ENCODE measurements at places on chromosomes 4 and X.

DNA sequence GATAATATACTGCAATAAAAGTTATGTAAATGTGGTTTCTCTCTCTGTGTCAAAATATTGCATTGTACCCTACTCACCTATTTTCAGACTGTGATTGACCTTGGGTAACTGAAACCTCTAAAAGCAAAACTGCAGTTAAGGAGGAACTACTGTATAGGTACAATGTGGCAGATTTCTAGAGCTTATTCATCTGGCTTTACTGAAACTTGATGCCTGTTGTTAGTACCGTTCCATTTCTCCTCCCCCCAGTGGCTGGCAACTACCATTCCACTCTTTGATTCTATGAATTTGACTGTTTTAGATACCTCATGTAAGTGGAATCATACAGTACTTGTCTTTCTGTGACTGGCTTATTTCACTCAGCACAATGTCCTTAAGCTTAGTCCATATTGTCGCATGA, 61.9 kb downstream of the HOPX start:
- no peak for DNase-seq

DNA sequence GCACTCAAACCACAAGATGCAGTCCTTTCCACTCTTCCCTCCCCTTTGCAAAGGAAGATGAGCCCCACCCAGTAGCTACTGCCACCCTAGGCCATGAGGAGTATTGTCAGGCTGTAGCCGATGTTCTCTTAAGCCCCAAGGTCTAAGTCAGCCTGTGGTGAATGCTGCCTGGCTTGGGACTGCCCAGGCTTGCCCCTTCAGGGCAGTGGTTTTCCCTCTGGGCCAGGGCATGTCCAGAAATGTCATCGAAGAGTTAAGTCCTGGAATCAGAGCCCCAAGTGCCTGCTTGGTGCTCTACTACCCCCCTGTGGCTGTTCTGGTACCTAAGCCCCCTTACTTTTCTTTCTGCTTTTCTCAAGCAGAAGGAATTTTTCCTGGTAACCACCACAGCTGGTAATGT, 11.8 kb upstream of the PGK1 start:
- DNase-seq = no peak

GRCh38 chrX:9379697-9380551, 84.9 kb upstream of the TBL1X start:
- no peak for DNase-seq

DNA sequence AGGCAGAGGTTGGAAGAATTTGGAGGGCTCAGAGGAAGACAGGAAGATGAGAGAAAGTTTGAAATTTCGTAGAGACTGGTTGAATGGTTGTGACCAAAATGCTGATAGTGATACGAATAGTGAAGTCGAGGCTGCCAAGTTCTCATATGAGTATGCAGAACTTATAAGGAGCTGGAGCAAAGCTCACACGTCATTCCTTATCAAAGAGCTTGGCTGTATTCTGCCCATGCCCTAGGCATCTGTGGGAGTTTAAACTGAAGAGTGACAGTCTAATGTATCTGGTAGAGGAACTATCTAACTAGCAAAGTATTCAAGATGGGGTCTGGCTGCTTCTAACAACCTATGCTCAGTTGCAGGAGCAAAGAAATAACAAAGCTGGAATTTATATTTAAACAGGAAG, 102.1 kb downstream of the PCDH18 start:
- no peak for DNase-seq

DNA sequence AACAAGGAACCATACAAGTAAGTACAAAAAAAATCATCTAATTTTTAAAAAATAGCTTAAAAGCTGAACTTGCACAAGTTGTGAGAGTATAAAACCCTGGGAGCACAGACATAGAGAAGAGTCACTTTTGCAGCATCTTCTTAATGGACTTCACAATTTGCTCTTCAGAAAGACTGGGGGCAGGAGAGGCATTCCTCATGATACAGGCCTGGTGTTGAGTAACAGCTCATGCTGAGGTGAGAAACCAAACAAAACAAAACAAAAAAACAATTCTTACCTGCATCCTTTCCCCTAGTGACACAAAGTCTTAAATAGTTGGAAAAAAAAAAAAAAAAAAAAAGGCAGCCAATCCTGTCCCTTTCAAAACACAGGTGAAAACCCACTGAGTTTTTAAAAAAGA, 562.8 kb downstream of the FSTL5 start:
- no peak for DNase-seq

DNA sequence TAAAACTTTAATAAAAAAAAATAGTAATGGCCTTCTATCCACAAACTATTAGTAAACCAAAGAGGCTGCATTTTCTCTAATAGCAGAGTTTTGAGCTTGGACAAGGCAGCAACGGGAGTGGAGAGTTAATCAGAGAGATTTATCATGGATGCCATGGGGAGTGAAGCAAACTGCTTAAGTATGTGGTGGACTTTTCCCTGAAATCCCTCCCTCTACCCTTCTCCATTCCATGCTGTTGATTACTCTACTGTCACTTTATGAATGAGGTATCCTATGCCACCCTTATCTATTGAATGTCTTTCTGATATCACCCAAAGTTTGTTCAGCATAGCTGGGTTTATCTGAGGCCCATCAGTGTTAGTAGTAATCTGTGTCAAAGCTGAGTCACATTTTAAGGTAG, 335.6 kb upstream of the TRAM1L1 start:
- DNase-seq = no peak

DNA sequence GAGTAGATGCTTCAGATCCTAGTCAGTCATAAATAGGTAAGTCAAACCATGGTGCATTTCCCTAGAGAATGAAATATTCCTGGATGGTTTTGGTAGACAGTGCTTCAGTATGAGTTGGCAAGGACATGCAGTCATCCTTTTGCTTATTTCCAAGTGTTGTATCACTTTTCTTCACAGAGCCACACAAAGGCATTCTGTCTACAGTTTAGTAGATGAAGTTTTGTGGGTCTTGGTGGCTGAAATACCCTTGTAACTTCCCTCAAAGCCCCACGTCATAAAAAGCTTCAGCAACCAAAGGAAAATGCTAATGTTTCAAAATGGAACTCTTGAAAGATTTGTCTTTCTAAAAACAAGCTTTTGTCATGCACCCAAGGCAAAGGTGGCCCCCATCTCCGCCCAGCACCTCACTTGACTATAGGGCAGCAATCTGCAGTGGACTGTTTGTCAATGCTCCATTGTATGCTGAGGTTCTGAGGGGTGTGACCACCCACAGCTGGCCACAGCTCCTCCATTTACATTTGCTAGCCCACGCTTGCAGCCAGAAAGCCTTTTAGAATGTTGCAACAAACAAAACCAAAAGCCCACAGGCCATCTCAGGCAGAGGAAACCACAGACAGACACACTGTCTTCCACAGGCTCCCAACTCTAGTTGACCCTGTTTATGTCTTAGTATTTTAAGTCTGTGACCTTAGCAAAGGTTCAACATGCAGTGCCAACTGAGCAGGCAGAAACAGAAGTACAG, 87.1 kb upstream of the FAM9C start:
- no peak for DNase-seq

DNA sequence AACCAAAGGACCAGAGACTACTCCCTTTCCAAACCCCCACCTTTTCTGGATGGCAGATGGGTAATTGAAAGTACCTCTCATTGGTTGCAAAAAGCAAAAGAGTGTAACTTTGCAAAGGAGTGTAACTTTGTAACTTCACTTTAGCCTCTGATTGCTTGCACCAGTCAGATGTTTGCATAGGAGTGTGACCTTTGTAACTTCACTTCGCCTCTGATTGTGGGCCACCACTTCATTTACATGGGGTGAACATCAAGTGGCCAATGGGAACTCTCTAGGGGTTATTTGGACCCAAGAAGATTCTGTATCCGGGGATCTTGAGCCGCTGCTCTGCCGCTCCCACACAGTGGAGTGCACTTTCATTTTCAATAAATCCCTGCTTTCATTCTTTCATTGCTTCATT, 9.9 kb upstream of the SLC25A43 start:
- no peak for DNase-seq

DNA sequence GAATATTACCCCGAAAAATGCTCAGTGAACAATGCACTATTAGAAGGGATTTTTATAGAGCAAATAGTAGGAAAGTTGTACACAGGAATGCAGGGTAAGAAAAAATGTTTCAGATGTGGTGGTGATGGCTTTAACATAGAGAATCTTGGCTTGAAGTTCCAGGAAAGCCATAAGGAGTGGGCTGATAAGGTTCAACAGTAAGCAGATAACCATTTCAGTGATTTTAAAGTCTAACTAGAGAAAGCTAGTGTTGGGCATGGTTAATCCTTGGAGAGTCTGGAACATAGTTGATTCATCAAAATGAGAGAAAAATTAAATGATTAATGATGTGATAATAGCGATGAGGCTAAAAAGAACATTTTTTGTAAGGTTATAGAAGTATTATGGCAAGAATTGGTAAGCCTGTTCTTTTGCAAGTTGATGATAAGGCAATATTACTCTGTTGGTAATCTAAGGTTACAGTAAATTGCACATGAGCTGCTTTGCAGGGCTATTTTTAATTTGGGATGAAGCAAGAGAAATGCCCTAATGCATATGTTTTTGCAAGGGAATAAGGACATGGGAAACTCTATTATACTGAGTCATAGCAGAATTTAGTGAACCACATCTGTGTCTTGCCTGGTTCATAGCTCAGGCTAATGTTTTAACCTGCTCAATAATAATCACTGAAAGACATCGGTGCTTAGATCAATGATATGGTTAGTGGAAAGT, 44.3 kb downstream of the GALNTL6 start:
- DNase-seq = no peak

GRCh38 chr4:147828331-147828905, 96.5 kb downstream of the ARHGAP10 start:
- no peak for DNase-seq

GRCh38 chr4:137905930-137906329, 336.2 kb downstream of the SLC7A11 start:
- DNase-seq = no peak

- no peak for DNase-seq
Observed at GRCh38 chr4:38752372-38752940, 30.3 kb downstream of the TLR10 start.

DNA sequence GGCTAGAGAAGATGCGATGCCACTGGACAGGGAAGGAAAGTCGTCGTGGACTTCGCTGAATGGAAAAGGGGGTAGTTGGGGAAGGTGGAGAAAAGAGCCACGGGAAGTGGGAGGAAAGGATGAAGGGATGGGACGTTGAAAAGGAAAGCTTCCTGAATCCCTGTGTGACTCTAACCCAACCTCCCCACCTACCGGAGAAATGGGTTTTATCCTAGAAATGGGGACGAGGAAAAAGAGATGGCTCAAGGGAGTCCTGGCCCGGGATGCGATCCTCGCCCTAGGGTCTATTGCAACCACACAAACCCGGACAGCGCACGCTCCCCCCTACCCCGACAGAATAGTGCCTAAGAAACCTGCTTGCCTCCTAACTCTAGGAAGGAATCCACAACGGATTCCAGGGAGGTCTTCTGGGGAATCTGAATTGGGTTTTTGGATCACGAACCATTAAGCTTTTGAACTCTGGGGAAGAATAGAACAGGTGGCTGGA, 738 bp upstream of the TSPAN5 start:
- no peak for DNase-seq

DNA sequence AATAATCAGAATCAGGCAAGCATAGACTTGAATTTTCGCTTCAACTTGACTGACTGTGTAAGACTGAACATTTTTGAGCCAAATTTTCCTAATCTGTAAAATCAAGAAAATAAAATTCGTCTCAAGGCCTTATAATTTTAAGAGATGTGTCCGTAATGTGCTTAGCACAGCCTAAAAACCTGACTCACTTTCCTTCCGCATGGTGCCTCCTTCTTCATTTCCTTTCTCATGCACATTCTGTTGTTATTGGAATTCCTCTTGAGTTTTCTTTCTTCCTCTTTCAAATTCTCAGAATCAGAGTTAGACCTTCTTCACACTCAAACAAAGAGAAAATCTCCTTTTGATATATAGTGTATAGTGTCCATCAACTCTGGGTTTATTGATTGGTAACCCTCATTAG, 208.9 kb upstream of the SLIT2 start:
- DNase-seq = no peak

GRCh38 chr4:1328267-1329155, 18.5 kb upstream of the UVSSA start:
- DNase-seq = no peak

GRCh38 chr4:153566631-153567150, 100.5 kb downstream of the TMEM131L start:
- no peak for DNase-seq

DNA sequence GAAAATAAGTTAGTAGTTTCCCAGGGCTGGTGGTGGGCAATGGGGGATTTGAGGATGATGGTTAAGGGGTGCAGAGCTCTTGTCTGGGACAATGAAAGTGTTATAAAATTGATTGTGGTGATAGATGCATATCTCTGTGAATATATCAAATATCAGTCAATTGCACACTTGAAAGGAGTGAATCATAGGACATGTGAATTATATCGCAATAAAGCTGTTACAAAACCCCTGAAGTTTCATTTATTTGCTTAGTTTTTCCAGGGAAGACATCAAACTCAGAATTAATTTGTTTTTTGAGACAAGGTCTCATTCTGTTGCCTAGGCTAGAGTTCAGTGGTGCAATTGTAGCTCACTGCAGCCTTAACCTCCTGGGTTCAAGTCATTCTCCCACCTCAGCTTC, 17.9 kb upstream of the YIPF6 start:
- DNase-seq = no peak

Data from activated CD4-positive, CD25-positive, alpha-beta regulatory T cell (primary cell).